ENCODE measurements at places on chromosomes 3 and 15.
A peak's percentile ranks its signal among the peaks of the same experiment; 100 is the strongest.

DNA sequence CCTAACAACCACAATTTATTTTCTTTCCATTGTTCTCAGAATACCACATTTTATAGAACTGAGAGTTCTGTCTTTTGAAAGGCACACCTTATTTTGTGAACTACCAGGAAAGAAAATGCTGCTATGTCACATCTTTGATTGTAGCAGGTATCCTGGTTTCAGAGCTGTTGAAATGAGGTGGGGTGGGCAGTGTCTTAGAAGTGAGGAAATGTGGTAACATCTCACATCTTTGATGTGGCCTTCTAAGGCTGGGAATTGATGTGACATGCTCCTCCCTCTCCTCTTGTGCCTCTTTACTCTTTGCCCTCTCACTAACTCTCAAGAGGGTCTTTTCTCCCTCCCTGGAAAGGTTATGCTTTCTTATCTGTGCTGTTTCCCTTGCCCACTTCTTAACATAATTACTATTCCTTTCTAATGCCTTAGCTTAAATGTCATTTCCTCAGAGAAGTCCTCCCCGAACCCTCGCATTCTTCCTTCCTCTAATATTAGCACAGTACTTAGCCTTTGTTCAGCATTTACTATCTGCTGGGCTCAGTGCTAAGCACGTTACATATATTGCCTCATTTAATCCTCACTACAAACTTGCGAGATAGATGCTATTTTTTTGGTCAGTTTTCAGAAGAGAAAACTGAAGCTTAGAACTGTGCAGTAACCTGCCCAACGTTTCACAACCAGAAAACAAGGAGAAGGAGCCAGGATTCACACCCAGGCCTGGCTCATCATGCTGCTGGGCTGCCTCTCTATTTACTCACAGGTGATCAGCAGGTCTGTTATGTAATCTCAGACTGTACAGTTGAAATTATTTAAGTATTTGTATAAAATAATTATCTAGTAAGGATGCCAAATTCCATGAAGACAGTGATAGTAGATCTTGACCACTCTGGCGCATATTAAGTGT, 24.0 kb upstream of the SPTSSB start:
- DNase-seq = no peak

- peak; percentile 1 for DNase-seq
Measured at GRCh38 chr15:53833134-53833624, 73.7 kb upstream of the WDR72 start.

GRCh38 chr15:68654786-68655560, 76.2 kb downstream of the CORO2B start:
- DNase-seq = no peak

GRCh38 chr3:154040283-154040682, 80.9 kb upstream of the ARHGEF26 start:
- DNase-seq = no peak

DNA sequence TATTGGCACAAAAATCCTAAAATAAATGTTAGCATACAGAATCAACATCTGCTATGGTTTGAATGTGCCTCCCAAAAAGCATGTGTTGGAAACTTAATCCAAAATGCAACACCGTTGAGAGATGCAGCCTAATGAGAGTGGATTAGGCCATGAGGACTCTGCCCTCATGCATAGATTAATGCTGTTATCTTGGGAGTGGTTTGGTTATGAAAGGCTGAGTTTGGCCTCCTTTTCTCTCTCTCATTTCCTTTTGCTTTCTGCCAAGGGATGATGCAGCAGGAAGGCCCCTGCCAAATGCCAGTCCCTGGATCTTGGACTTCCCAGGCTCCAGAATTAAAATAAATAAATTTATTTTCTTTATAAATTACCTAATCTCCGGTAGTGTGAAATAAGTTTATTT, 49.4 kb downstream of the SYNM start:
- no peak for DNase-seq

GRCh38 chr3:100838157-100838556, 128.9 kb downstream of the TFG start:
- DNase-seq = no peak

DNA sequence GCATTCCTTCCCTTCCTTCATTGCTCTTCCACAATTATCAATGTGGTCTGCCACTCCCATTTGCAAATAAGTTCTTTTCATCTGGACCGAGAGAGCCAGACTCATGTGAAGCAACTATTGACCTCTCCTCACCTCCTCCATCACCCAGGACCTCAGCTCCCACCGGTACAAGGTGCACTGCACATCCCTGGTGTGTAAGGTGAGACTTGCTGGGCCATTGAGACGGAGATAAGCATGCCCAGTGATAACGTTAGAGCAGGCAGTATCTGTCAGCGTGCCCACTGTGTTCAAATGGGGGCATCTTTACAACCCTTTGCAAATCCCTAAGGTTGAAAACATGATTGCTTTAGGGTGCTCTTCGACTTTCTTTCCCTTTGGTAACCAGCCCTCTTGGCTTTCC, 154.8 kb downstream of the ADAMTS17 start:
- DNase-seq = no peak

GRCh38 chr15:77818484-77819047, 185.9 kb upstream of the LINGO1 start:
- no peak for DNase-seq

DNA sequence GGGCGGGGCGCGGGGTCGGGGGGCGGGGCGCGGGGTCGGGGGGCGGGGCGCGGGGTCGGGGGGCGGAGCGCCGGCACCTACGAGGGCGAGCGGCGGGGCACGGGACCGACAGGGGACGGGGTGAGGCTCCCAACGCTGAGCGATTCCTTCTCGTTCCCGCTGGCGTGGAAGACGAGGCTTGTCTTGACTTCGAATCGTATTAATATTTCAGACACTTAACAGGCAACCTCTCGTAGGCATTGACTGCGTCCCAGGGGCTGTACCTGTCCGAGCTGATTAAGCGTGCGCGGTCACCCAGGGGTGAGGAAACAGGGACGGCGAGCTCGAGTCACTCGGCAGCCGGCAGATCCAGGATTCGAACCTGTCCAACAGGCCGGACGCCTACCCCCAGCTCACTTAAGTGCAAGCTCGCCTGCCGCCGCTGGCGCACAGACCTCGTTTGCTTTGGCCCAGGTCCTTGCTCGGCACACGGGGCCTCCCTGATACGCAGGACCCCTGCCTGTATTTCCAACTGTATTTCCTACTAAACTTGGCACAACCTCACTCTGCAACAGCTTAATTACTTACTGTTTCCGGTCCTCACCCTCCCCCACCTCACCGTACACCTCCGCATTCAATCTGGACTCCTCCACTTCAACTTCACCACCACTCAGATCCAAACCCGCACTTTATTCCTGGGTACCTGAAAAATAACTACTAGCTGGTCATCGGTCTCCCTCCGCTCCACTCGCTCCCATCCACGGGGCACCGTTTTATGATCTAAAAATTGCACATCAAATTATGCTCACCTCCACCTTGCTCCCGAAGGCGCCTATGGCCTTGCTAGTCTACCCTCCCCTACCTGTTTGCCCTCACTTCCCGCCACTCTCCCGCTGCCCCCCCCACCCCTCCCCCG, 722 bp upstream of the ZXDC start:
- no peak for DNase-seq

GRCh38 chr3:197224034-197224444, 74.4 kb downstream of the DLG1 start:
- DNase-seq = peak; percentile 66

DNA sequence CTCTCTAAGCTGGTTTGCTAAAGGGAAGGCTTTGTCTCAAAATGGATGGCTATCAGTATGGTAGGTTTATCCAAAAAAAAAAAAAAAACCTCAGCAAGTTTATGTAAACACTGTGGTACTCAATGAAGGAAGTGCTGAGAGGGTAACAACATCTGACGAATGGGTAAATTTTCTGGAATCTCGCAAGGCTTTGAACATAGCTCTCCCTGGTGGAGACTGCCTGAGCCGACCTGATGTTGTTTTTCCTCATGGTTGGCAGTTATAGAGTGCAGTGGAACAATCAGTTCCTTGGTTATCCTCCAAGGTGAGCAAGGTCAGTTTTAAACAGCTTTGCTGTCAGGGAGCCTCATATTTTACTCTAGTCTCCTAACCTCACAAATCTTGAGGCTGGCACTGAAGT, 94.6 kb downstream of the ZPLD1 start:
- no peak for DNase-seq

DNA sequence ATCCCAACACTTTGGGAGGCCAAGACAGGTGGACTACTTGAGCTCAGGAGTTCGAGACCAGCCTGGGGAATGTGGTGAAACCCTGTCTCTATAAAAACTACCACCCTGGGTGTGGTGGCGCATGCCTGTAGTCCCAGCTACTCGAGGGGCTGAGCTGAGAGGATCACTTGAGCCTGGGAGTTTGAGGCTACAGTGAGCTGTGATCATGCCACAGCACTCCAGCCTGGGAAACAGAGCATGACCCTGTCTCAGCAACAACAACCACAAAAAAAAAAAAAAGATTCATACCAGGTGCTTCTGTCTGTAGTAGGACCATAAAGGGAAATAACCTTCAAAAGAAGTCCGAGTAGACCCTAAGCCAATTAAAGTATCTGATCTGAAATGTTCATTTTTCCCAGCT, 94.5 kb downstream of the SERPINI1 start:
- no peak for DNase-seq

DNA sequence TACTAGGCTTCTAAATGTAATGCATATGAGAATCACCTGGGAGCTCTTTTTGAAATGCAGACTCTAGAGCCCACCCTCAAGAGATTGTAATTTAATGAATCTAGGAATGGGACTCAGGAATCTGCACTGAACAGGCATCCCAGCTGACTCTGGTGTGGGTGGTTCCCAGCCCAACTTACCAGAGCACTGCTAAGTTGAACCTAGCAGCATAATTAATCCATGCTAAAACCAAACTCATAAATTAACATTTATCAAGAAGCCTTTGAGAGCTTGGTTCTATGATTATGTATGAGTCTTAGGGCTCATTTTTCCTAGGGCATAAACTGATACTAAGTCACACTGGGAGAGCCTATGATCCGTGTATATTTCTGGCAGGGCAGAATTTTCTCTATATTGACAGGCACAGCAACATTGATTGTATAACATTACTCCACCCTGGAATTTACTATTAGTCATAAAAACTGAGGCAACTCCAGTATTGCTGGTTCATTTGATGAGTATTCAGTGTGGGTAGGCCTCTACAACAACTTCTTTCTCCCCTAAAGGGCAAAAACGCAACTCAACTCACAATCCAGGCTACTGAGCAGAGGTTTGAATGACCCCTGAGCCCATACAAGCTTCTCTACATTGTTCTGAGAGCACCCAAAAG, 10.7 kb upstream of the CSTA start:
- no peak for DNase-seq

- DNase-seq = no peak
Measured at GRCh38 chr15:99097441-99098410, 7.2 kb upstream of the SYNM start.

GRCh38 chr3:42804831-42805132, 492 bp upstream of the HIGD1A start:
- no peak for DNase-seq

DNA sequence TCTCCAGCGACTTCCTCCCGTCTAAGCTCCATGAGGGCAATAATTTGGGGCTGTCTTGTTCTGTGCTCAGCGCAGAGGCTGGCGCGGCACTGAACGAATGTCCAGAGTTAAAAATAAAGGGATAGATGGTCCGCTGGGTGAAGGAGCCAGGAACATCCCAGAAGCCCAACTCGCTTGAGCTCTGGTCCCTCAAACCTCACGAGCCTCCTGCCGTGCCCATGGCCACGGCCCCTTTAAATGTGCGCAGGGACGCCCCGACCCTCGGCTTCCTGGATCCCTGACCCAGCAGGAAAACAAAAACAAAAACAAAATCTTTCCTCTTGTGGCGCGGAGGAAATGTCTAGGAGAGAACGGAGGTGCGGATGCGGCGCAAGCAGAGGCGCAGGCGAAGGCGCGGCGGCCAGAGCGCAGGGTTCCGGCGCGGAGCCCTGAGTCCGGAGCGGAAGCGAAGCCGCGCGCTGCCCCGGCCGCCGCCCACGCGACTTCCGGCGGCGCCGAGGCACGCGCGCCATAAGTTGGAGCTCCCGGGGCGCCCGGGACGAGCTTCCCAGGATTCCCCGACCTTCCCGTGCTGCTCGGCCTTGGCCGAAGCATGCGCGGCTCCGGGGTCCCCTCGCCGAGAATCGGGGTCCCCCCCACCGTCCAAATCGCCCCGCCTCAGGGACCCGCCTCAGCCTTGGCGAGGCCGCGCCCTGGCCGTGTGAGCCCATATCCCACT, 52.9 kb upstream of the WNT7A start:
- no peak for DNase-seq

DNA sequence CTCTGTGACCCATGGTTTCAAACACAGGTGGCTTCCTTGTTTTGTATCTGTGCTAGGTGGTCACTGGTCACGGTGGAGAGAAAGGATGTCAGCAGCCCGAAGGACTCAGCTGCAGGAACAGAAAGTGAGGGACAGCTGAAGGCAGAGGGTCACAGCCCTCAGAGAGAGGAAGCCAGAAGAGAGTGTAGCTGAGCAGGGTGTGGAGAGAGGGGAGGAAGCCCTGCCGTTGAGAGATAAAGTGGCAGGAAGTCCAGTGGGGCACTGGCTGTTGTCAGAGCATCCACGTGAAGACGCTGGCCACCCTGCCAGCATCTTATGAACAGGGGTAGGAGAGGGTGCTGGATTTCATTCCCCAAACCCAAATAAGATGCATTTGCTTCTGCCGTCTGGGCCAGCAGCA, 36.9 kb downstream of the LIMD1 start:
- DNase-seq = no peak

DNA sequence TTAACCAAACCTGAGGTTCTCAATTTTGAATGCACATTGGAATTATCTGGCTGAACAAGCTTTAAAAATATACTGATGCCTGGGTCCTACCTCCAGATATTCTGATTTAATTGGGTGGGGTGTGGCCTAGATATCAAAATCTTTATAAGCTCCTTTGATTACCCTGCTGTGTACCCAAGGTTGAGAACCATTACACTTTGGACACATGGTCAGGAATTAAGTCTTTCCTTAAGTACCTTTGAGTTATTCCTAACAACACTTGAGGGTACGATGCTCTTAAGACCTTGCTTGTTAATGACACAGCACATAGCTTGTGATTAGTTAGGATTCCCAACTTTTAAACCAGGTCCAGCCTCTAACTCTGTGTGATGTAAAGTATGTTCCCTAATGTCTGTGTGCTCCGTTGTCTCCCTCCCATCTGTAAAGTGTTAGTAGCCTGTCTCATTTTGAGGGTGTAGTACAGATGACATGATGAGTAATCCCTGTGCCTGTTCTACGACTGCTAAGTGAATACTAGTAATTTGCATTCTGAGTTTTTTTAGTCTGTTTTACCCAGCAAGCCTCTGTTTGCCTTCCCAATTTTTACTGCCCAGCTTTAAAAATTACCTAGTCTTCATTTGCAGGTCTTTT, 154.9 kb downstream of the KLHL25 start:
- DNase-seq = no peak

GRCh38 chr3:114417265-114417664, 123.4 kb downstream of the TIGIT start:
- DNase-seq = no peak

Measured in hippocampal formation (tissue), 2 donors.